ENCODE measurements at places on chromosomes 13 and 19.

DNA sequence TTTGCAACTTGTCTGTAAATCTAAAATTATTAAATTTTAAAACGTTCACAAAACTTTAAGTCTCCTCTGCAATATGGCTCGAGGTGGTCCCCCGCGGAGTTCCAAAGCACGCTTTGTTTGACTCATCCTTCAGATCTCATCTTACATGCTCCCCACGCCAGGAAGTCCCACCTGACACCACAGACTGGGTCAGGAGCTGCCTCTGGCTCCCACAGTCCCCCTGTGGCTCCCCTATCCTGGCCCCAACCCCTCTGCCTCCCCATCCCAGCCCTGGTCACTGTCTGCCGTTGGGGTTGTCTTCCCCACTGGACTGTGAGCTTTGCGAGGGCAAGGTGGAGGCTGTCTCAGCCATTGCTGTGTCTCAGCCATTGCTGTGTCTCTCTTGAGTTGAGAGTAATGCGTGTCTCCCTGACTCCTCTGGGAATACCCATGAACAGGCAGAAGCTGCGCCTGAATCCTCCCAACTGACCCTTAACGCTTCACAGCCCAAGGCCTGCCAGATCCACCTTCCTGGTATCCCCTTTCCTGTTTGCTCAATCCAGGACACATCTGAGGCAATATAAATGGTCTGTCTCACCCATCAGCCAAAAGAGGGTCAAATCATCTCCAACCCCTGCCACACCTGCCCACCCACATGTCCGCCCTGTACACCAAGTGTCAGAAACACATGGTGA, 15.9 kb downstream of the DYRK1B start:
- DNase-seq = no peak

GRCh38 chr19:3323026-3323425, 43.4 kb upstream of the NFIC start:
- DNase-seq = no peak

GRCh38 chr13:92512852-92513251, 713.8 kb upstream of the GPC6 start:
- DNase-seq = no peak

- DNase-seq = no peak
These were observed 114.2 kb upstream of the SPACA7 start for GRCh38 chr13:112261924-112262323.

DNA sequence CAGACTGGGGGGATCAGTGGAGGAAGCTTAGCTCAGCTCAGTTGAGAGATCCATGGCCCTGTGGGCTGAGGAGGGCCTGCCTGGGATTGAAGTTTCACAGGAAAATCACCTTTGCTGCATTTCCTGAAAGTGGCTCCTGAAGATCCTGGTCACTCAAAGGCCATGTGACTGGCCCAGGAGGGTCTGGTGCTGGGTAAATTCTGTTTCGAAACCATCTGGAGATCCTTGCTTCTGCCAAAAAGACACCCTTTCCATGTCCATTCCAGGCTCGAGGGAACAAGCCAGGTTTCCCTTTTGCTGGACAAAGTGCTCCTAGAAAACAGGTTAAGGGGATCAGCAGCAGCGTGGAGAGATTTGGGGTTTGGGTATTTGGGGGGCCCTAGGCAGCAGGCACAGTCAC, 293.3 kb downstream of the ZNF536 start:
- no peak for DNase-seq

DNA sequence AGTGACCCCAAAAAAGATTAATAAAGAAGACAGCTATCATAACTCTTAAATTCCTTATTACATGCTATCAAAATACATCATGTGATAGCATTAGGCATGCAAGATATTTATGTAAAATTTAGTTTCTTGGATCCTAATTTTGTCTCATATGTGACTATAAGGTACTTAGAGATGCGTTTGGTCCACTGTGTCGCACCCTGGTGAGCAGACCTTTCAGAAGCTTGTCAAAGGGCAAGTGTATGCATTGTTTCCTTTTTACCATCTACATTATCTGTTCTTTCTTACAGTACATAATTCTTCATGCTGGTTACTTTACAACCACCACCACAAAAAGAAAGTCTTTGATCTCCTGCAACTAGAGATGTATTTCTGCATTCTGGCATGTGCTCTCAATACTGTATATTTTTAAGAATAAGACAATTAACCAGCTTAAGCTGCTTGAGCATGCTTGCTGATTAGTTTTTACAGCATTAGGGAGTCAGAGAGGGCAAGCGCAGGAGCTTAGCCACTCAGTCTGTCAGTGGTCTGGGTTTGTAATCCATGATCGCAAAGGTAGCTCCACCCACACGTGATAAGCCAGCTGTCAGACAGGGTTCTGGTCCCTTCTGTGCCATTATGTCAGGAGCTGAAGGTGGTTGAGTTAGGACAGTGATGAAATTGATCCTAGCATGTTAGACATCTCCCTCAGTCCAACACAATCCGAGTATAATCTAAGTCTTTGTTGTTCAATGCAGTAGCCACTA, 500.9 kb downstream of the MYO16 start:
- no peak for DNase-seq

DNA sequence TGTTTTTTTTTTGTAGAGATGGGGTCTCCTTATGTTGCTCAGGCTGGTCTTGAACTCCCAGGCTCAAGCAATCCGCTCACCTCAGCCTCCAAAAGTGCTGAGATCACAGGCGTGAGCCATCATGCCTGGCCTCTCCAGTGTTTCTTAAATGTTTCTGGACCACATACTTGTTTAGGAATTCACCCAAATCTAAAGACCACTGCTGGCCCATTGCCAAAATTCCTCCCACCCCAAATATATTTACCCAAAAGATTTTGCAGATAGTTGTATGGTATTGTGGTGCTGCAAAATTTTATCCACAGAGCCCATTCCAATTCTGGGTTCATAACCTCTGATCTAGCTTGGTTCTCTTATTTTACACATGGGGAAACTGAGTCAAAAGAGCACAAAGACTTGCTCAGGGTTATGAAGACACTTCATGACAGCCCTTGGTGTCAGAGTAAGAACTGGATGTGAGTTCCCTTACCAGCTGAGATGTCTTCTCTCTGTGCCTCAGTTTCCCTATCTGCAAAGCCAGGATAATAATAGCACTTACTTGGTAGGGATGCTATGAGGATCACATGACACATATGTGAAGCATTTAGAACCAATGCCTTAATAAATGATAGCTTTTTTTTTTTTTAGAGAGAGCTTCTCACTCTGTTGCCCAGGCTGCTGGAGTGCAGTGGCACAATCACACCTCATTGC, 10.9 kb downstream of the NFILZ start:
- DNase-seq = no peak

DNA sequence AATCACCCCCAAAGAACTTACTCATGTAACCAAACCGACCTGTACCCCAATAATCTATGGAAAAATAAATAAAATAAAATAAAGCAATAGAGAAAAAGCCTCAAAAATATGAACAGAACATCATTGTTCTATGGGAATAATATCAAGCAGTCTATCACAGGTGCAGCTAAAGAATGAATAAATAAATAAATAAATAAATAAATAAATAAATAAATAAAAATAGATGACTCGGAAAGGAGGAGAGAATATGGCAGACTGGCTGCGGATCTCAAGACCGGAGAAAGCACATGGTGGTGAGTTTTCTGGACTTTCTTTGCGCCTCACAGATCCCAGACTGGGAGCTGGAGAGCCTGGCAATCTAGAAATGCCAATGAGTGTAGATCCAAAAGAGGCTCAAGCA, 22.4 kb upstream of the CEACAM20 start:
- no peak for DNase-seq

DNA sequence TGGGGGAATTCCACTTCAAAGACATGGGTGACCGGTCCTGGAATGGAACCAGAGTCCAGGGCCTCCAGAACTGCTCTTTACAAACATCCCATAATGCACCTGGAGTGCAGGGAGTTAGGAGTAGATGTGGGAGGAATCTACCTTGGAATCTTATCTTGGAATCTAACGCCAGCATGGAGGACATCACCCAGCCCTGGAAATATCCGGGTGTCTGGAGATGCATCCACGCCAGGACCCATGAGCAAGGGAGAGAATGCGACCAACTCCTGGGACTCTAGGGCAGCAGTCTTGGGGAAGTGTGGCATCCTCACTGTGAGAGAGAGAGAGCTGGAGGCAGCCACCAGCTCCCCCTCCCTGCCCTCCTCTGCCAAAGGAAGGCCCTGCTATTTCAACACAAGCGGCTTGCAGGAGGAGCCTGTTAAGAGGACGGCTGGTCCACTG, 211.8 kb downstream of the UQCRFS1 start:
- DNase-seq = no peak

DNA sequence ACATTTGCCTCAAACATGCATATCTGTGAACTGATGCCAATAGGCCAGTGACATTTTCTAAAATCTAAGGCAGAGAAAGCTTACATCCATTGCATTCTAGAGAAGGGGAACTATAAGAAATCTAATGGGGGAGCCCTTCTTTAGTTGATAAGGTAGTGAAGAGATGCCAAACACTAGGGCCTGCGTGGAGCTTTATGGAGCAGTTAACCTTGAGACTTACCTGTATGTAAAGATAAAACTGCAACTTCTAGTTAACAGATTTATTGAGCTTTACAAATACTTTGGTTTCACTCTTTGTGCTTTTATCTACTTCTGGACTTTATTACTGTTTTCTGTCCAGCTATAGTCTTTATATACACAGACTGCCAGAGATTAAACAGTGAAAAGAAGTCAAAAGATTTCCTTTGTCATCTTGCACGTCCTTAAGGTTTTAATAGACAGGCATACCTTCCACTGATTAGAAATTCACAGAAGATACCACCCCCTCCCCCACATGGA, 457.6 kb downstream of the KLF12 start:
- no peak for DNase-seq

- no peak for DNase-seq
These were observed 4.4 kb downstream of the KLF5 start for GRCh38 chr13:73063166-73063565.

- DNase-seq = peak; percentile 89
These were observed at the start of gene TNFSF9 for GRCh38 chr19:6530386-6531162. TSS of gene TNFSF9 (plus strand) at chr19:6531026. CDS start at chr19:6531037, 11 bp downstream.

DNA sequence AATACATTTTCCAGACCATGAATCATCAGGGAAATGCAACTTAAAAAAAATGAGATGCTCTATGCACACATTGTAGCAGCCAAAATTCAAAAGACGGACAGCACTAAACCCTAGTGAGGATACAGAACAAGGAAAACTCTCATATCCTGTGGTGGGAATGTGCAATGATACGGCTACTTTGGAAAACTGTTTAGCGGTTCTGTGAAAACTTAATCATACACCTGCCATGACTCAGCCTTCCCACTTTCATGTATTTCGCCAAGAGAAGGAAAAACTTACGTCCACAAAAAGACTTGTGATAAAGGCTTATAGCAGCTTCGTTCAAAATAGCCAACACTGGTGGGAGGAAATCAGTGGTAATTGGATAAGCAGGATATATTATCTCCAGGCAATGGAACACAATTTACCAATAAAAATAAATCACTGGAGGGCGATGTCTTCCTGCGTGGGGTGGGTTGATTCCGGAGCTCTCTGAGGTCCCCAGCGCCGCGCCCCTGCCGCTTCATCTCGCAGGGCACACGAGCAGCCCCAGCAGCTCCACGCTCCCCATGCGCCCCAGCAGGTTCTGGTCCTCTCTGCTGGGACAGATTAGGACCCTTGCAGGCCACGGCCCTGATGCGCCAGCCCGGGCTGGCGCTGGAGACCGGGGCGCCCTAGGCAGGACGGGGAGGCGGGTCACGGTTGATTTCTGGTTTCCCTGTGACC, 97.2 kb upstream of the ARHGEF7 start:
- no peak for DNase-seq

DNA sequence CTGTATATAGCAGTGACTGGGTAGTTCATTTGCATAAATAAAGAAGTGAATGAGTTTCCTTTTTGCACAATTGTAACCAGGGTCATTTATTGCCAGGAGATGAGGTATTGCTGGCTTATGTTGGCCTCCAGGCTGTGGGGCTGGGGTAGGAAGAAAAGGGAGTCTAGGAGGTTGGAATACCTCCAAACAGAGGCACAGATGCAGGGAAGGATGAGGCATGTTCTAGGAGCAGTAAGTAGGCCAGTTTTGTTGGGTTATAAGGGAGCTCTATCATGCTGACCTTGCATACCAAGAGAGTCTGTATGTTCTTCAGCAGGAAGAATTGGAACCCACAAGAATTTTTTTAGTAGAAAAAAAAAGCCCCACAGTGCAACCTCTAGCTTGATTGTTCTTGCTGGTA, 17.2 kb upstream of the CYSLTR2 start:
- DNase-seq = peak; percentile 57

DNA sequence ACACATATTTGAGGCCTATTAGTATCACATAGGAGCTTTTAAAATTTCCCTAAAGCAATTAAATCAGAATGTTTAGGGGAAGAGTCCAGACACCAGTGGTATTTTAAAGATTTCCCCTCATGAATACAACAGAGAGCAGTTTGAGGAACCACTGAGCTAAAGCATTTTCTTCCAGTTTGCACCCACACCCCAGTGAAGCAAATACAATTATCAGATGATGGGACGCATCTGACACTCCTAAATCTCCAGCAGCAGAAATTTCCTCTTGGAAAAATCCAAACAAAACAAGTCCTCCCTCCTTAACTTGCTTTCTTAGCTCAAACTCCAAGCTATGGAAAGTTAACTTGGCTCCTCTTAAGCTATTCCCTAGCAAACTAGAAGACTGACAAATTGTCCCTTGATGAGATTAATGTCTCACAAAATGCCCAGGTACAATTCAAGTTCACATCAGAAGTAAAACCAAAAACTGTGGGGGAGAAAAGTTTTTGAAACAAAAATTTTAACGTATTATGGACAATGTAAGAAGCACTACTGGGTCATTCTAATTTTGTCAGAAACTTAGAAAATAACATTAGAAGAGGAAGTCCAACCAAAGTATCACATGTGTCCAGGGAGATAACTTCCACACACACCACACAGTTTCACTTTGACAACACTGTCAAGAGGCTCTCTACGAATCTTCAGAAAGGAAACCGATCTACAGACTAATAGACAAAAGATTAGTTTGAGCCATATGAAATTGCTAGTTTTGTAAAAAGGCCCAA, 74.1 kb downstream of the ABCC4 start:
- no peak for DNase-seq

DNA sequence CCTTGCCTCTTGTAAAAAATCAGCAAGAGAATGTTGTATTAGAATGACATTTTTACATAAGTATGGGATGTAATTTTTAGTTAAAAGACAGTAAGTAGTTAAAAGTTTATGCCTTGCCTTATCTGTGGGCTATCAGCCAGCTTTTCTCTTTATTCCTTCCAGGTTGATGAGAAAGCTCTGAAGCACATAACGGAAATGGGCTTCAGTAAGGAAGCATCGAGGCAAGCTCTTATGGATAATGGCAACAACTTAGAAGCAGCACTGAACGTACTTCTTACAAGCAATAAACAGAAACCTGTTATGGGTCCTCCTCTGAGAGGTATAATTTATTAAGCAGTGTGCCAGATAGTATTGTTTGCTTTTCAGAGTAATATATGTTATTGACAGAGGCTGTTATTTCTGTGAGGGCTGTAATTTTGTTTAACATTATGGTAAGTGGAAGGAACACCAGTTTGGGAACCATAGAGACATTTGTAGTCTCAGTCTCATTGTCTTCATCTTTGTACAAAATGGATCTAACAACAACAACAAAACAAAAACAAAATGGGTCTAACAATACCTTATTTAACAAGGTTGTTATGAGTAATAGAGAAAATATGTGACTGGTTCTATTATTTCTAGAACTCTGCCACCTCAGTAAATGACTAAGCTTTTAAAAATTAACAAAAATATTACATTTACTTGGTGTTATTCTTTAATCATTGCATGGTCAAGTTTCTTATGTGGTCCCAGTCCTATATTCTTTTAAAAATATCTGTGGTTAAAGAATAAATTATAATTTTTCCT, 112.8 kb downstream of the TDRD3 start:
- peak; percentile 22 for DNase-seq

GRCh38 chr19:51681286-51681941, 11.7 kb upstream of the SPACA6 start:
- peak; percentile 51 for DNase-seq

GRCh38 chr13:99955747-99956472, 15.7 kb downstream of the ZIC5 start:
- peak; percentile 39 for DNase-seq
